Stimulated activated CD4-positive, alpha-beta T cell treated with anti-CD3 and anti-CD28 coated beads, Interleukin-1b, Interleukin-23, amount 100 ng/mL, for 4 hours (primary cell): ENCODE measurements at places on chromosomes 3 and 15.

- DNase-seq = no peak
These were observed 372.2 kb upstream of the WNT5A start for GRCh38 chr3:55859305-55859704.

DNA sequence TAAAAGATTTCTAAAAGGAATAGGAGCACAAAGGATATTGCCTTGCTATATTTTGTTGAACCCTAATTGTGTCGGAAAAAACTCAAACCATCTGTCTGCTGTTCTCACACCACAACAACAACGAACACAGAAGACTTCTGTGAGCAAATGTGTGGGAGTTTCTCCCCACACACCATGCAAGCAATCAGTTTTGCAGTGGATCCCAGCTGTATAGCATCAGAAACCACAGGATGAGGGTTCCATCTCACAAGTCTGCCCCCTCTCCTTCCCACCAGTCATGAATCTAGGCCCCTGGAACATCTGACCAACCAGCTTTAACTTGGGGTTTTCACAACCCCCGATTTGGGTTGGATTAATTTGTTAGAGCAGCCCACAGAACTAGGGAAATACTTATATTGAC, 91.3 kb upstream of the SLC4A7 start:
- DNase-seq = no peak

DNA sequence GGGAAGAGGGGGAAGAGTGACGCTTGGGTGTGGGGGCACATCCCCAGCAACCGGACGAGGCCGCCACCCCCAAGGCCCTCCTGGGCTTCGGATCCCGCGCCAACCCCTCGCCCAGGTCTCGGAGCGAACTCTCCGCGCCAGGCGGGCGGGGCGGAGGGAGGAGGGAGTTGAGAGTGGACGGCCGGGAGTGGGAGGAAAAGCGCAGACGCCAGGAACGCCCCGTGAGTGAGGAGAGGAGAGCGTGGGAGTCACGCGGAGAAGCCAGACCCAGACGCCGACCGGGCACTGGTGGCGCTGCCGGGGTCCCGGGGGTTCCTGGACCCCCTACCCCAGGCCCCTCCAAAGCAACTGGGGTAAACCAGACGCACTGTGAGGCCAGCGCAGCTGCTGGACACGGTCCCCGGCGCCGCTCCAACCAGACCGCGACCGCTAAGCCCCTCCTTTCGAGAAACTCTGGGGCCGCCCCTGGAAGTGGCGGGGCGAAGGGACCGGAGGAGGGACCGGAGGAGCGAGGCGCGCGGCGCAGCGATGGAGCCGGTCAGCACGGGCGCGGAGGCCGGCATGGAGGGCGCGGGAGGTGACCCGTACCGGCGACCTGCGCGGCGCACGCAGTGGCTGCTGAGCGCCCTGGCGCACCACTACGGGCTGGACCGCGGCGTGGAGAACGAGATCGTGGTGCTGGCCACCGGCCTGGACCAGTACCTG, at the start of gene EFCC1:
TSS of gene EFCC1 (plus strand) at position 204 of the 705 bp plus-strand sequence. CDS start at position 529, 325 bp downstream.
- peak; percentile 11 for DNase-seq

DNA sequence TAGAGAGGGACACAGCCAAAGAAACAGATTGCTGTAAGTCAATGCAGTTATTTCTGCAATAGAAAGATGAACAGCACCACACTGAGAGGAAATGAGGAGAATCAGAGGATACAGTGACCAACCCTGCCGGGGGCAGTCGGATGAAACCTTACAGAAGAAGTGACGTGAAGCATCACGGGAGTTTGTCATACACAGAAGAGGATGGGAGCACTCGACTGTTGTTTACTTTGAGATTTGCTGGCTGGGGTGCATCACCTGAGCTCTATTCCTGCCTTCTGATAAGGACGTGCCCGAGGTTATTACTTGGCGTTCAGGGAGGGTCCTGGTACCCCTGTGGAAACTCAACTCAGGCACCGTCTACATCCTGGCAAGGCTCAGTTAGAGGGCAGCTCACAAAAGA, 45.4 kb downstream of the MAGEF1 start:
- DNase-seq = no peak

GRCh38 chr3:426072-426471, 229.5 kb downstream of the CHL1 start:
- DNase-seq = no peak
